CD4-positive, alpha-beta T cell (primary cell): ENCODE measurements at places on chromosomes 1 and 21.

DNA sequence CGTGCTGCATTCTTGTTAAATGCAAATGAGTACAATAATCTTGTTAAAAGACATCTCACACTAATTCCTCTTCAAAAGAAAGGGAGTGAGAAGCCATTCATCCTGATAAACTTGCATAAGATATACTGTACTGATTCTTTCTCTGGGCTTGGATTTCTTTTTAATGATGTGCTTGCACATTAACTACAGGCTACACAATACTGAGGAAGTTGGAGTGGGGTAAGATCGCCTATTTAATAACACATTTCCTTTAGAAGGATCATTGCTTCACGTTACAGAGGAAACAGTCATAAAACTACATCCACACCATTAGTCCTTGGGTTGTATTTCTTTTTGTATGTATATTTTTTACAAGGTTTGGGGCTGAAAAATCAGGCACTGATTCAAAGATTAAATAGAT, 36.6 kb downstream of the NRIP1 start:
- no peak for DNase-seq

DNA sequence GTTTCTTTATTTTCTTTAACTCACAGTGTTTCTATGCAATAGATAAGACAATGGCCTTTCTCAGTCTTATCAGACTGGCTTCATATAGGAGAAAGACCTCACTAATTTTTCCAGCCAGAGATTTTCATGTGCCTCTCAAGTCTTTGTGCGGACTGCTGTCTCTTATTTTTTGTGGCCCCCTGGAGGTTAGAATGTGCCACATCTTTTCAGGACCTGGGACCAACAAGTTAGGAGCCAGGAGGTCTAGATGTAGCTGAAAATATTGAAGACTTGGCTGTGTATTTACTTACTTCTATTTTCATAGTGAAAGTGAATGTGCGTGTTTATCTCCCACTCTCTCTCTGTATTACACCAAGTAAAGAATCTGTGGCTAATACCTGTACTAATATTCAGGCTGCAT, 42.1 kb upstream of the CFHR3 start:
- no peak for DNase-seq

DNA sequence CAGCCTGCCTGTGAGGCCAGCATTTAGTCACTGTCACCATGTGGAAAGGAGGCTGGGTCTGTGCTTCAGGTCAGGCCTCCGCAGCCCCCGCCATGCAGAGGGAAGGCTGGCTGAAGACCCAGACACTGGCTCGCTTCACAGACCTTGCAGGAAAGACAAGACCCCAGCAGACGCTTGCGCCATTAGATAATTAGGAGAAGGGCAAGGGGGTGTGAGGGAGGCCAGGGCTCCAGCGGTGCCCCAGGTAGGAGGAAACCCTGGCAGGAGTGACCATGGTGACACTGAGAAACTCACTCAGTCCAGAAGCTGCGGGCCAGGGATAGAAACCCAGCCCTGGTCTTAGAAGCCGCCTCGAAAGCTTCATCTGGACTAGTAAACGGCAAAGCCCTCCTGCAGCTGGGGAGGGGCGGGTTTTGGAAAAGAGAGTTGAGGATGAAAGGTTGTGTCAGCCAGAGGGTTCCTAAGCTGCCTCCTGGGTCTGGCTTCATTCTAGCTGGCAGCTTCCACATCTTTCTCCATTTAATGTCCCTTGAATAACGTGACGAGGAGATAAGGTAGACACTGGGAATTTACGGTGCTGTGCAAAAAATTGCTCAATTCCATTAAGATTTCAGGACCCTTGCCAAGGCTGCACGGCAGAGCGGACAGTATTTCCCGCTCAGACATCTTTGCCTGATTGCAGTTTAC, 294.1 kb upstream of the VAMP3 start:
- DNase-seq = no peak

- DNase-seq = no peak
Measured at GRCh38 chr1:81226603-81226928, 574.2 kb upstream of the ADGRL2 start.

DNA sequence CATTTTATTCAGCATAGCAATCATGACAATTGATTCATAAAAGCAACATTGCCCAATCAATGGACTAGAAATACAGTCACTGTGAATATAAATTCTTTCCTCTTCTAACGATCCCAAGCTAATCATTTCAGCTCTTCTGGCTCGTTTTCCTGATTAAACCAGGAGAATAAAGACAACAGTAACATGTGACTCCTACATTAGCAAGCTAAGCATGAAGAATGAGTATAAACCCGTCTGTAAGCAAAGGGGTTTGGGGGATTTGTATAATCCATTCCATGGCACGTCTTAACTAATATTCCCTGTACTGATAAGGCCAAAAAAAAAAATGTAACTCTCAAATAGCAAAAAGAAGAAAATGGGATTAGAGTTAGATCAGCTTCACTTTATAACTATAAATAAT, 21.6 kb downstream of the IRF2BP2 start:
- no peak for DNase-seq

DNA sequence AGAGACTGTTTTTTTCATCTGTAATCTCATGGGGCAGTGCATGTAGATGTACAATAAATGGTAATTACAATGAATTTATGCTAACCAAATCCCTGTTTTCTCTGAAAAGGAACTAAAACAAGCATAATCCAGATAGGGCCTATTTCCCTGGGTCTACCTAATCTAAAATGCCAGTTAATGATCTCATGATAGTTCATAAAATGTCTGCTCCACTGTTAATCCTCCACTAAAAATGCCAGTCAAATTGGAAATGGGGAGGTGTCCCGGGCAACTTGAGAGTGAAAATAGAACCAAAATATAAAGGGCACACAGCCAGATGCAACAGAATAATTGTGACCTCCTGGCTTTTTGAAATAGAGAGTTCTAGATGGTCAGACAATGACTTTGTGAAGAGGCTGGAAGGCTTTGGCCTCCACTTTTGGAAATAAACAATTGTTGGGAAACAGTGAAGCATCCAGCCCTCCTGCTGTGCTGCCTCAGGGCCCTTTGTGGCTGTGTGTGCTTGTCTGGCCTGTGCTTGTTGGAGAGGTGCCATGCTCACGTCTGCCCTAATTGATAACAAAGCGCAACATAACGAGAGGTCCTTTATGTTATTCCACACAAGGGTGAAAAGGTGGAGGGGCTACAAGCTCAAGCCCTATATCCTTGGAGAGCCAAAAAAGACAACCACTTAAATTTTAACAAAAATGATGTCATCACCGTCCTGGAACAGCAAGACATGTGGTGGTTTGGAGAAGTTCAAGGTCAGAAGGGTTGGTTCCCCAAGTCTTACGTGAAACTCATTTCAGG, 97.7 kb downstream of the ATP5PO start:
- DNase-seq = no peak

- DNase-seq = no peak
Measured at GRCh38 chr1:3590951-3591865, 20.1 kb downstream of the MEGF6 start.

DNA sequence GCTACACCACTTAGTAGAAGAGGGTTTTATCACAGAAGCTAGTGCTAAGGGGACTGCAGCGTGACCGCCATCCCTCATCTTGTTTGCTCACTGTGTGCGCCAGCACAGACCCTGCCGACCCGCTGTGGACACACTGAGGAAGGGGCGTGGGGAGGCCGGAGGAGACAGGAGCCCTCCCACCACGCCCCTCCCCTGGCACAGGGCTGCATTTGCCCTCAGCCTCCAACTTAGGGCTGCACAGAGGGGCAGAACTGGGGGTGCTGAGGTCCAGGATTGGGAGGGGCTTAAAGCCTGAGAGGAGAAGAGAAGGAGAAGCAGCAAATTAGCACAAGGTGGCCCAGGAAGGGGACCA, 37.2 kb downstream of the RRP1 start:
- no peak for DNase-seq

DNA sequence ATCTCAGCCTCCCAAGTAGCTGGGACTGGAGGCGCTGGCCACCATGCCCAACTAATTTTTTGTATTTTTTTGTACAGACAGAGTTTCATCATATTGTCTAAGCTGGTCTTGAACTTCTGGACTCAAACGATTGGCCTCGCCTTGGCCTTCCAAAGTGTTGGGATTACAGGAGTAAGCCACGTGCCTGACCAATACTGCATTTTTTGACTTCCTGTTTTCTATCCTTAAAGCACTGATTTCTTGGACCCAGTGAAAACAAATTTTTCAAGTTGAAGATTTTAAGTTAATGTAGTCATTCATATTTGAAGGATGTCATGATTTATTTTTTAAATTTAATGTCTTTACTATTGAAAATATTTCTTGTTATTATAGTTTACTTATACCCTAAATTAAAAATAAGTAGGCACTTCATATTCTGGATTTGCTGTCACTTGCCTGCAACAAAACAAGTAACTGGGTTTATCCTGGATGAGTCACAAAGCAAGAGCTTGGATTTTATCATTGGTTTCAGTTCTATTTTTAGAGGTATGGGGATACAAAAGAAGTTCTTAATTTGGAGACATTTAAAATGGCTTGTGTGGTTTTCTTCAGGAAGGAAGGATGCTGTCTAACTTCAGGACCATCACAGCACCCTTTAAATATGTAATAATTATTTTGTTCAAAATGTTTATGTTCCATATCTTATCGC, 2.2 kb upstream of the VPS45 start:
- no peak for DNase-seq

- DNase-seq = no peak
Measured at GRCh38 chr1:61742620-61743430, 545 bp downstream of the PATJ start.

- no peak for DNase-seq
Measured at GRCh38 chr21:36065497-36066036, 4.3 kb upstream of the CBR1 start.
